ENCODE measurements at places on chromosomes 1 and 21.

- DNase-seq: no peak
Measured at GRCh38 chr1:201274616-201275252, 8.6 kb upstream of the PKP1 start.

GRCh38 chr1:21724098-21724497, 54.9 kb upstream of the RAP1GAP start:
- no peak for DNase-seq

DNA sequence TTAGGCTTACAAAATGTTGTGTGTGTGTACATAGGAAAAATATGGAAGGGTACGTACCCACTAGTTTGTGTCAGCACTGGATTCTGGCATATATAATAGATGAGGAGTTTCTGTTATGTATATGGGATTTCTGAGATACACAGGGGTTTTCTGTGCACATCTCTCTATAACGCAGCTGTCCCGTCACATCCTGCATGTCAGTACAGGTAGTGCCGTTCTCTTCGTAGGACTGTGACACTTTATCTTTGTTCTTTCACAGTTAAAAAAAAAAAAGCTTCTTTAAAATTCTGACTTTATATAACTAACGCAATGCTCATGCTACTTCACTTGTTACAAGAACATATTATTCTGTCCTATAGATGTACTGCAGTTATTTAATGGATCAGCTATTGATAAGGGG, 42.9 kb downstream of the ADARB1 start:
- no peak for DNase-seq

DNA sequence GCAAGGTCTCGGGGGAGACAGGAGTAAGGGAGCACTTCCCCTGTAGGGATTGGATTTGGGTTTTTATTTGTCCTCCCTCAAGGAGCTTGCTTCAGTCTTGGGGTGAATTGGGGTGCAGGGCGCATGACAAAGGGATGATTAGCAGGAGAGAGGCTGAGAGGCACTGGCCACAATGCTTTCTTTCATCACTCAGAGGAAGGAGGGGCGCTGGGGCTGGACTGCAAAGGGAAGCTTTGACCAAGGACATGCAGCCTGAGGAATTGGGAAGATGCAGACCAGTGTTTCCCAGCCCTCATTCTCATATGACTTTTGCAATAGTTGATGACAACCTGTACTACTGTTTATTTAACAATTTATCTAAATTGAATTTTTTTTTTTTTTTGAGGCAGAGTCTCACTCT, 34.1 kb upstream of the PDPN start:
- DNase-seq: no peak

DNA sequence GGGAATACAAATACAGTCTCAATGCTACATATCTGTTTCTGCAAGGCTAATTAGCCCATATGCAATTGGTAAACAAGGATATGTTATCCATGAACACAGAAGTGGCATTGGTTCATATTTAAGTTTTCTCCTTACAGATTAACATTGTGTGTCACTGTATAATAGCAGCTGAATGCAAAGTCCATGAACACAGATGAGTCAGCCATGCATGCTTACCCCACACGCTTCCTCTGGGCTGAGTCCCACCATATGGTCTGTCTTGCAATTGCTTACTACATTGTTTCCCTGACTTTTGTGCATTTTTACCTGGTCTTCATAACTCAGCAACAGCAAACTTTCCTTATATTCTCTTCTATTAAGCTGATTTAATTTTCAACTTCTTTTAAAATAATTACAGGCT, 41.5 kb upstream of the TSNAX start:
- DNase-seq: no peak

GRCh38 chr1:18901147-18901951, 1.0 kb downstream of the ALDH4A1 start:
- DNase-seq: no peak

- no peak for DNase-seq
Measured at GRCh38 chr1:215114154-215114933, 31.8 kb downstream of the KCNK2 start.

DNA sequence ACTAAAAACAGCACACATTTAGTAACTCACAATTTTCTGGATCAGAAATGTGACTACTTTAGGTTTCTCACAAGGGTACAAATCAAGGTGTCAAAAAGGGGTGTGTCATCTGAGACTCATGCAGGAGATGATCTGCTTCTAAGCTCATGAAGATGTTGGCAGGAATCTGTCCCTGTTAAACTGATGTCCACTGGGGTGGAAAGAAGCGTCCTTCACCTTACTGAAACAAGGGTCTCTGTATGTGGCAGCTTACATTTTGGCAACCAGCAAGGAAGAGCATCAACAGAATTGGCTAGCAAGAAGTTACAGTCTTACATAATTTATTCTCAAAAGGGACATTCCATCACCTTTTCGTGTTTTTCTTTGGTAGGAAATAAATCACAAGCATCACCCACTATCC, 1223.8 kb downstream of the AMY1C start:
- DNase-seq: no peak

DNA sequence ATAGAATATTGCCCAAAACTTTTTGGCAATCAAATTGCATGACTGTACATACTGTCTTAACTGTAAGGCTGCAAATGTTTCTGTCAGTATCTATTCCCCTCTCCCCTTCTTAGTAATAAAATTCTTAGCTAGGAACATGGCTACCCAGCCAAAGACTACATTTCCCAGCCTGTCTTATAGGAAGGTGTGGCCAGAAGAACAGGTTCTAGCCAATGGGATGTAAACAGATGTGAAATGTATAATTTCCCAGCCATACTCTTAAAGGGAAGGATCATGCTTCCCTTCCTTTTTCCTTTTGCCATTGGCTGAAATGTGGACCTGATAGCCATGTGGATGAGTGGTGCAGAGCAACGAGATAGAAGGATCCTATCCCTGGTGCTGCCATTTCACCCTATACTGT, 7.0 kb upstream of the HIVEP3 start:
- DNase-seq: no peak

DNA sequence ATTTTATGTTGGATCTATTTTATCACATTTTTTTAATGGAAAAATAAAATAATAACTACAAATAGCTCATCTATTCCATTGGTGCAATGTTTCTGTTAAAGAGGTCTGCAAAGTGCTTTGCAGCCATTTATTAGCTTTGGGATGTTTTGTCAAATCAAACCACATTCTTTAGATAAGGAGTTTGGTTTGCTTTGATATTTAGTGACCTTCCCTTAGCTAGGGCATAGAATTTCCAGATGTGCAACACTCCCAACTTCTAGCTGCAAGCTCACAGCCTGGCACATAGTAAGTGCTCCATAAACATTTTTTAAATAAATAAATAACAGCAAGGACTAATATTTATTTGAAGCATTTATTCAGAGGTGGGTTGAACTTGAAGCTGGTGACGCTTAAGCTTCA, 80.4 kb upstream of the ARHGAP29 start:
- DNase-seq: no peak

GRCh38 chr21:26715878-26716506, 129.2 kb downstream of the ADAMTS1 start:
- peak; percentile 41 for DNase-seq

DNA sequence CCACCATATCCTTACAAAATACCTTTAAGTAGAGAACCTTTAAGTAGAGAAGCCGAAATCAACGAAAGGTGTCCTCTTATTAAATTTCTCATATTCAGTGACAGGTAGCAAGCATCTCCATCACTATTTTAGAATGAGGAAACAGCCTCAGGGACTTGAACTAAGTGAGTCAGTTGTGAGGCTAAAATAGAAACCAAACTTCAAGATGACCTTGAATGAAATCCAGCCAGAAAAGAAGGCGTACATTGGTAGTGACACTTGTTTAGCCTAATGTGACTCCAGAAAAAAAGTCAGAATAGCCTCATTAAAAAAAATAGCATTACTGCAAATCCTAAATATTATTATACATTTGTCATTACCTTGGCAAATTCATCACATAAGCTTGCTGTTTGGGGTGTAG, 20.1 kb downstream of the RGS8 start:
- DNase-seq: no peak

DNA sequence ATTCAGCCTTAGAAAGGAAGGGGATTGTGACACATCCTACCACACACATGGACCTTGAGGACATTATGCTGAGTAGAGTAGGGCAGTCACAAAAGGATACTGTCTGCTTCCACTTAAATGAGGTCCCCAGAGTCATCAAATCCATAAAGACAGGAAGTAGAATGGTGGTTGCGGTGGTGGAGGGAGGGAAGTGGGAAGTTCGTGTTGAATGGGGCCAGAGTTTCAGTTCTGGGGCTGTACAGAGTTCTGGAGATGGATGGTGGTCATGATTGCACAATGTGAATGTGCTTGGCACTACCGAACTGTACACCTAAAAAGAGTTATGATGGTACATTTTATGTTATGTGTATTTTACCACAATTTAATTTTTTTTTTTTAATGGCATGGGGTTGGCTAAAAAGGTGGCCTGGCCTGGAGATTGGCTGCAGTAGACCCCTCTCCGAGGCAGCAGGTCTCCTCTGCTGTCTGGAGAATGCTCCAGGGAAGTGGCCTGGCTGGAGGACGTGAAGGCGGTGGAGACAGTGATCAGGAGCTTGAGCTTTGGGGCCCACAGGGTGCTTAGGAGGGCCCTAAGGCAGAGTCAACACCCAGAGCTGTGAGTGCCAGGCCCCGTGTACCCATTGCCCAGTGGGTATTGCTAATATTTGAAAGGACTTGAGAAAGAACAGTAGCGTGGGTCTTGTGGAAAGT, 30.4 kb downstream of the IFNGR2 start:
- DNase-seq: no peak

GRCh38 chr1:170075186-170075585, 691 bp upstream of the KIFAP3 start:
- no peak for DNase-seq

DNA sequence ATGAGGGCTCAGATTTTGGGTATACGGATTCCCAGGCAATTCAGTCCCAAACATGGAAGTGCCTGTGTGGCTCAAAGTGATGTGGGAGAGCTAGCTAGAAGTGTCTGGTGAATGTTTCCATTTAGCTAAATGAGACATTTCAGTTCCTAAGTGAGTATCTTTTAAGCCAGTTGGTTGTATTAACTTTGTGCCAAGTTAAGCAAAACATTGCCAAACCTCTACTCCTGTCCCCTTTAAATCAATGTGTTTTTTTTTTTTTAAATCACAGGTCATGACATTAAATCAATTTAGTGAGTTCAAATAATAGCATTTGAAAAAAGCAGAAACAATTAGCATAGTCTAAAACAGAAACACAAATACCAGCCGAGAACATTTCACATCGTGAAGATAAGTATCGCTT, 230.1 kb downstream of the ASTN1 start:
- no peak for DNase-seq
